NCI-H1092 (cell line): ENCODE measurements at places on chromosomes 5 and 9.

GRCh38 chr9:22508790-22509189, 62.2 kb downstream of the DMRTA1 start:
- no peak for DNase-seq

DNA sequence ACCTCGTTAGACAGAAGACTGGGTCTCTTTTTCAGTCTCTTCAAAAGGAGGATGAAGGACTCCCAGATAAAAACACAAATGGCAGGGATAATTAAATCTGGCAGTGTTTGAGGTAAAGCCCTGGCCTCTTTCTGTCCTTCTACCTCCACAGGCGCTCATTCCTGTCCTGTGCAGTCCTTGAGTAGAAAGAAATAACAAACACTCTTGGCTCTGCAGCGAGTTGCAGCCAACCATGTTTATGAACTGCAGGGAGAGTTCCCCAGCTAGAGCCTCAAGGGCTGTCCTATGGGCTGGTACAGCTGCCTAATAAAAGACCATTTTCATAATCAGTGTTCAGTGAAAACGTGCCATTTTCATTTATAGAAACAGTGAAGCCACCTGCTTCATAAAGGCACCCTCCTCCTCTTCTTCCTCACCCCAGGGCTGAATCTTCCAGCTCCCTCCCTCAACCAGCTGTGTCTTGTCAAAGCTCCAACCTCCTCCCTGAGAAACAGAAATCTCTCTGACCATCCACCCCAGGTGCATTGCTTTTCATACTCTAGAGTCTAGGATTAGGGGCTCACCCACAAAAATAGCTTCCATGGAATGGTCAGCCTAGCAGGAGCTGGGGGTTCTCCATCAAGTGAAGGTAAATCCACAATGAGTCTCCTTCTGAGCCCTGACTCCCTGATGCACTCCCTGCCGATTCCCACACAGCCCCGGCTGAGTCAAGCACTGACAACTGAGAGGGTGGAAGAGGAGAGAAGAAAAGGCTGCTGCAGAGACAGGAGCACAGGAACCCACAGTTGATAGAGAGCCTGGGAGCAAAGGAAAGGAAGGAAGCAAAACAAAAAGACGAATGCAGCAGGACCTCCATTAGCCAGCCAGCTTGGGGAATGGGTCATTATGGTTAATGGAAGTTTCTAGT, 150.7 kb downstream of the CMYA5 start:
- DNase-seq = no peak

- DNase-seq = no peak
These were observed 284.8 kb downstream of the CRB2 start for GRCh38 chr9:123640792-123641222.

DNA sequence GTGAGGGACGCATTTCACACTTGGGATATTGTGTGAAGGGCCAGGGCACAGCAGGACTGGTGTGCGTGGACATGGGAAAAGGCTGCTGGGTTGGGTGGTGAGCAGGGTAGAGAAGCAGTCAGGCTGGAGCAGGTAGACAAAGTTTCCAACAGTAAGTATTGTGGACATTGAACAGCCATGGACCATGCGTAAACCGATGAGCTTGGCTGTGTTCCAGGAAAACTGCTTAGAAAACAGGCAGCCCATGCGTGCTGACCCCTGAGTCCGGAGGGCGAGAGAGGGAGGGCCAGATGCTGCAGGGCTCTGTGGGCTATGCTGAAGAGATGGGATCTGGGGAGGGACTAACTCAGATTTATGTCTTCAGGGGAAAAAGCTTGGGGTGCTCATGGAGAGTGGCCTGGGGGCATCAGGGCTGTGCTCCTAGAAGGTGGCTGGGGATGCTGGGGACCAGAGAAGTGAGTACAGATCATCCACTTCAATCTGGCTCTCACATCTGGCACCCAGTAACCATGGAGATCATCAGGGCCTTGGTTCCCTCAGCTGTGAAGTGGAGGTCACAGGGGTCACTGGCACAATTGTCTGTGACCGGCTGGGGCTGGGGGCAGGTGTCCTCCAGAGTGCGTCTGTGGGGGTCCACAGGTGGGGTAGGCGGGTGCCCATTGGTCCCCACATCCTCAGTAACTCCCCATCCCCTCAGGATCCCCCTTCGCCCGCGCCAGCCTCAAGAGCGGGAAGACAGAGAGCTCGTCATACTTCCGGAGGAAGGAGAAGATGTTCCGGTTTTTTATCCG, 93.3 kb downstream of the CACNA1B start:
- no peak for DNase-seq

- DNase-seq = peak; percentile 46
These were observed 624.1 kb downstream of the ISL1 start for GRCh38 chr5:52007230-52007858.

DNA sequence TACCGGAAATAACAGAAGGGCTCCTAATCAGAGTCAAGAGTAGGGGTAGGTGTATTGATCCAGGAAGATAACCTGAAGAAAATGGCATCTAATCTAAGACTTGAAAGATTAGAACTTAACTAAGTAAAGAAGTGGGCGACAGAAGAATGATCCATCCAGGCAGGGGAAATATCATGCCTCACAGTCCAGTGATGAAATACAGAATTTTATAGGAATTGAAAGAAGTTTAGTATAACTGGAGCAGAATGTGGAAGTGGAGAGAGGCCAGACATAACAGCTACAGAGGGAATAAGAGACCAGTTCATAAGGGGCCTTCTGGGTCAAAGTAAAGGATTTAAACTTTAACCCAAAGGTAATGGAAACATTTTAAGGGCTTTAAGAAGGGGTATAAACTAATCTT, 42.2 kb downstream of the ERP44 start:
- DNase-seq = no peak

GRCh38 chr5:173098787-173099186, 42.6 kb downstream of the CREBRF start:
- no peak for DNase-seq

GRCh38 chr5:130286971-130287370, 382.7 kb downstream of the CHSY3 start:
- no peak for DNase-seq

- DNase-seq = no peak
These were observed 8.6 kb downstream of the MLANA start for GRCh38 chr9:5899292-5899691.

- DNase-seq = no peak
These were observed 5.6 kb upstream of the AMBP start for GRCh38 chr9:114083666-114084065.

- DNase-seq = no peak
These were observed 4.5 kb upstream of the CDX1 start for GRCh38 chr5:150162142-150162513.

DNA sequence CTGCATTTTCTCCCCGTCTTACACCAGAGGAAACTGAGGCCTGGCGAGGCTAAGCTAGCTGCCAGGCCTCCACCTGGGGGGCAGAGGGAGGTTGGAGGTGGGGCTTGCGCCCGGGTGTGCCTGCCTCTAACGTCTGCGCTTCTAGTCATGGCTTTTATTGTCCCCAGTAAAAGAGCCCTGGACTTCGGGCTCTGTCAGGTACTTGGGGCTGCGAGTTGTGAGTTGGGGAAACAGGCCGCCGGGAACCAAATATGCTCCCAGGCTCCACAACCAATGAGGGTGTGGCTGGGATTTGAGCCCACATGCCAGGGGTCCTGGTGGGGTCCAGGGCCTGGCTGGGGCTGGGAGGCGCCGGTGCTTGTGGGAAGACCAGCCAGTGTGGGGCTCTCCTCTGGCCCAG, 57.4 kb upstream of the NOTCH1 start:
- DNase-seq = no peak

DNA sequence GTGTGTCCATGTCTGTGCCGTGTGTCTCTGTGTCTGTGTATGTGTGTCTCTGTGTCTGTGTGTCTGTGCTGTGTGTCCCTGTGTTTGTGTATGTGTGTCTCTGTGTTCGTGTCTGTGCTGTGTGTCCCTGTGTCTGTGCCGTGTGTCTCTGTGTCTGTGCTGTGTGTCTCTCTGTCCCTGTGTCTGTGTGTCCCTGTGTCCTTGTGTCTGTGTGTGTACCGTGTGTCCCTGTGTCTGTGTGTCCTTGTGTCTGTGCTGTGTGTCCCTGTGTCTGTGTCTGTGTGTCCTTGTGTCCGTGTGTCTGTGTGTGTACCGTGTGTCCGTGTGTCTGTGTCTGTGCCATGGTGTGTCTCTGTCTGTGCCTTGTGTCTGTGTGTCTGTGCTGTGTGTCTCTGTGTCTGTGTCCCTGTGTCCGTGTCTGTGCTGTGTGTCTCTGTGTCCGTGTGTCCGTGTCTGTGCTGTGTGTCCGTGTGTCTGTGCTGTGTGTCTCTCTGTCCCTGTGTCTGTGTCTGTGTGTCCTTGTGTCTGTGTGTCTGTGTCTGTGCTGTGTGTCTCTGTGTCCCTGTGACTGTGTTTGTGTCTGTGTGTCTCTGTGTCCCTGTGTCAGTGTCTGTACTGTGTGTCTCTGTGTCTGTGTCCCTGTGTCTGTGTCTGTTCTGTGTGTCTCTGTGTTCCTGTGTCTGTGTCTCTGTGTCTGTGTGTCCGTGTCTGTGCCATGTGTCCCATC, 23.2 kb downstream of the CACNA1B start:
- DNase-seq = no peak

- DNase-seq = no peak
These were observed 317.0 kb downstream of the ICE1 start for GRCh38 chr5:5739490-5739945.

DNA sequence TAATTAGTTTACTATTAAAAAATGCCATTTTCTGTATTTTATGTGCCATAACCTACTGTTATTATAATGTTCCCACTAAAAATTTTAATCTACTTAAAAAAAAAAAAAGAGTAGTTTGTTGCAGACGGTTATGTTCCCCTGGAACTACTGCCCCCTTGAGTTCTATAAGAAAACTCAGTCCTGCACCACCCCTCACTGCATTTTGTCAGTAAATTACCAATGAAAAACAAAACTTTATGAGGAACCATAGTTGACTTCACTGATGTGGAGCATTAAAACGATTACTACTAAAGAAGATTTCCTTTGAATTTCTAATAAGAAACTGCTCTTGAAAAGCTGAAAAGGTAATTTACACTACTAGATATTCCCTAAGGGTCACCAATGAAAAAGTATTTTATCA, 288.7 kb downstream of the FBXL17 start:
- no peak for DNase-seq
